Fibroblast of mammary gland (primary cell): ENCODE measurements at places on chromosomes 13 and 19.

DNA sequence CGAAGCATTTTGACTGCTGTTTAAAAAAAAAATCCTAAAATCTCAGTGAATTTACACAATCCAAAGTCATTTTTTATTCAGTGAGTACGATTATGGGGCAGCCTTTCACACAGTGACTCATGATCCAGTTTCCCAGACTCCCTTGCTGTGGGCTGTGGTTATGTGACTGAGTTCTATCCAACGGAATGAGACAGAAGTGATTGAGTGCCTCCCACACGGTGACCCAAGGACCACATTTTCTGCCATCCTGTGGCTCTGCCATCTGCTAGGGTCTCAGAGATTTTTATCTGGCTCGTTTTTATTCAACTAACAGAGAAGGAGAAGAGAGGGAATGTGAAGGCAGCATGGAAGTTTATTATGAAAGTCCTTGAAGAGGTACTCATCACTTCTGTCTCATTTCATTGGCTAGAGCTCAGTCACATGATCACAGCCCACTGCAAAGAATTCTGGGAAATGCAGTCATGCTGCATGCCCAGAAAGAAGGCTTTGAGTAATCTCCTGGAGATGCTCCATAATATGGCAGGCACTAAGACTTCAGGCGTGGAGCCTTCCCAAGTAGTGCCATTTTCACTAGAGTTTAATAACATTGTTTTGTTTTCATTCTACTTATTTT lies 999.4 kb downstream of the UQCRFS1 start:
- DNase-seq, result peak; percentile 42

- no peak for DNase-seq
Observed at GRCh38 chr19:54138489-54139256, 1.1 kb downstream of the CNOT3 start.

DNA sequence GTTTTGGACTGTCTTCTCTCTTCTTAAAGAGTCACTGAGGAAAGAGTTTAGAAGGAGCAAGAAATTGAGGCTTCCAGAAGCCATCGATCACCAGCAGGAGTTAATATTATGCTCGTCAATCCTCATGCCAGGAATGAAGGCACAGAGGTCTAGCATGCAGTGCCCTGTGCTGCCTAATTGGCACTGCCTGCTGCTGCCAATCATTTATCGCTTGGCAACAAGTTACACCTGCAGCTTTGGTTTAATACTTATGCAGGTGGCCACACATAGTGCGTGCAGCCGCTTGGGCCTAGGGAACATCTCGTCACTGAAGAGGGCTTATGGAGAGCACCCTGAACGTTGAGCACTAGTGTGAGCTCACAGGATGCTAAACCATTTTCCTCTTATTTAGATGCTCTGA lies 2.7 kb upstream of the SOX1 start:
- no peak for DNase-seq

- DNase-seq, result no peak
Observed at GRCh38 chr13:47111499-47111898, 214.6 kb upstream of the HTR2A start.

DNA sequence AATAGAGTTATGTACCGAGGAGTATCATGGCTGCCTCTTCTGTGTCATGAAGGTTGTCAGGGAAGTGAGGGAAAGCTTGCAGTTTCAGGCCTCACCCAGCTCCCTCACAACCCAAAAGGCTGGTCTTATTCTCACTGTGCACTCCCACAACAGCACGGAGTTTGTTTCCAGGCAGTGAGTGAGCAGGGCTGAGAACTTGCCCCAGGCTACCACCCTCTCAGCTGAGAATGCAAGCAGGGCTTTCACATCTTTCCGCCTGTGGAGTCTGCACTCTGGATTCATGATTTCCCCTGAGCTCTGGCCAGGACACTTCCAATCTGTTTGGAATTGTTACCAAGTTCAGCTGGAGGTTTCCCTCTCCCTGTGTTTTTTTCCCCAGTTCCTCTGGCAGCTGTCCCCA lies 2284.7 kb upstream of the PCDH20 start:
- DNase-seq, result no peak

GRCh38 chr13:60509601-60510386 lies 112.8 kb downstream of the TDRD3 start:
- DNase-seq, result no peak

DNA sequence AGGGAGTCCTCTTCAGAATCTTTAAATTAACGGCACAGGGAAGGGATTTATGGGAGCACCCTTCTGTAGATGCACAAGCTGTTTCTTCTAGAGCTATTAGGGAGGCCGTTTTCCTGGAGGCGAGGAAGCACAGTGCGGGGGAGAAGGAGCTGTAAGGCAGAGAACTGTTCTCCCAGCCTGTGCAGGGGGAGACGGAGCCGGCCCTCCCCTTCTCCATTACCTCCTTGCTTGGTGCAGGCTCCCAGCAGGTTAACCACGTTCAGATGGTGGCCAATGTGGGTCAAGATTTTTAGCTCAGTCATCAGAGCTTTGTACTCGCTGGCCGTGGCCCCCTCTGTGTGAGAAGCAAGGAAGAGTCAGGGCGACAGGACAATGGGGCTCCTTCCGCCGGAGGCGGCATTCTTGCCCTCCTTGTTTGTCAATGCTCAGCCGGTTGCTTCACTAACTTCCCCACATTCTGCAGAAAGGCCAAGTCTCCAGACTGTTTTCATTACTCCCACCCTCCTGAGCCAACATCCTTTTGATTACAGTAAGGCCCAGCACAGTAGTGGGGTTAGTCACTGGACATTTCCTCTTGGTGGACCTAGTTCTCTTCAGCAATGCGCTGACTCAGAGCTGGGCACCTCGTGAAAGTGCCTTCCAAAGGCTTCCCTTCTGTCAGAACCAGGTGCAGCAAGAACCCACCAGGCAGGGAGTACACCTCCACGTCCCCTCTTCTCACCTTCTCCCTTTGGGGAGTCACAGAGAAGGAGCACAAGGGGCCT lies 165.4 kb downstream of the FLT1 start:
- DNase-seq, result peak; percentile 97

DNA sequence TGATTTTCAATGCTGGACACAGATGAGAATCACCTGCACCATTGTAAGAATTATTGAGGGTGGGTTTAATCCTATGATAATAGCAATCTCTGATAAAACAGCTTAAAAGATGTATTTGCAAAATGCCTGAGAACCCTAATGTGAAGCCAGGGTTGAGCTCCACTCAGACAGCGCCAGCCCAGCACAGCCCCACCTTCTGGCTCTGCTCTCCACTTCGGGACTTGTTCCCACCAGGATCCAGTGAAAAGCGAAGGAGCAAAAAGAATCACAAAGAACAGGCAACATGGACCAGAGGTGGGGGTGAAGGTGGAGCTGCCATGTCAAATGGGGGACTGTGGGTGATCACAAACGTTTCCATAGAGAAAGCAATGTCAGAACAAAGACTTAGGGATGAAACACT lies 18.6 kb upstream of the ZNF816 start:
- DNase-seq, result no peak

- DNase-seq, result no peak
Observed at GRCh38 chr13:45108716-45109101, 11.6 kb upstream of the GTF2F2 start.

DNA sequence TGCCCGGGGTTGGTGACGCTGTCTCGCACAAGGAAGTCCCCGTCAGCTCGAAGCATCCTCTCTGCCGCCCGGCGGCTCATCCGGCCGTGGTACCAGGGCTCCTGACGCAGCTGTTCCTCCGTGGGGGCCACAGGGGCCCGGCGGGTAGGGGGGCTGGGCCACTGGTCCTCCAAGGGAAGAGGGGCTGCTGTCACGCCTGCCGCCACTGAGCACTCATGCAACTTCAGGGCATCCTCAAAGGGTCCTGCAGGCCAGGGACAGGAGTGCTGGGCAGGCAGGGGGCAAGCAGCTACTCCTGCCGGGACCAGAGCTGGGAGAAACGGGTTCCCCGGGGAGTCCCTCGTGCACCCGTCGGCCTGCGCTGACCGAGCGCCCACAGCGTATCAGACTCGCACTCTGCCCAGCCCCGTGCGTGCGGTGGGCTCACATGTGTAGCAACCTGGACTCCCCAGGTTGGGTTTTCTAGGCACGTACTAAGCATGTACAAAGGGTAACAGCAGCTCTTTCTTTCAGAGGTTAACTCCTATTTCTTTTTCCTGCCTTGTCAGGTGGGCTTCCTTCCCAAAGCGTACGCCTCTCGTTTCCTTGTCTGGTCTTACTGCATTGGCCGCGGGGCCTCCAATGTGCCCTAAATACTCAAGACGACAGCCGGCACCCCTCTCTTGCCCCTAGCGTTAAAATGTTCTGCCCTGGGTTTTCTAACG lies 13.4 kb upstream of the C2CD4C start:
- no peak for DNase-seq

DNA sequence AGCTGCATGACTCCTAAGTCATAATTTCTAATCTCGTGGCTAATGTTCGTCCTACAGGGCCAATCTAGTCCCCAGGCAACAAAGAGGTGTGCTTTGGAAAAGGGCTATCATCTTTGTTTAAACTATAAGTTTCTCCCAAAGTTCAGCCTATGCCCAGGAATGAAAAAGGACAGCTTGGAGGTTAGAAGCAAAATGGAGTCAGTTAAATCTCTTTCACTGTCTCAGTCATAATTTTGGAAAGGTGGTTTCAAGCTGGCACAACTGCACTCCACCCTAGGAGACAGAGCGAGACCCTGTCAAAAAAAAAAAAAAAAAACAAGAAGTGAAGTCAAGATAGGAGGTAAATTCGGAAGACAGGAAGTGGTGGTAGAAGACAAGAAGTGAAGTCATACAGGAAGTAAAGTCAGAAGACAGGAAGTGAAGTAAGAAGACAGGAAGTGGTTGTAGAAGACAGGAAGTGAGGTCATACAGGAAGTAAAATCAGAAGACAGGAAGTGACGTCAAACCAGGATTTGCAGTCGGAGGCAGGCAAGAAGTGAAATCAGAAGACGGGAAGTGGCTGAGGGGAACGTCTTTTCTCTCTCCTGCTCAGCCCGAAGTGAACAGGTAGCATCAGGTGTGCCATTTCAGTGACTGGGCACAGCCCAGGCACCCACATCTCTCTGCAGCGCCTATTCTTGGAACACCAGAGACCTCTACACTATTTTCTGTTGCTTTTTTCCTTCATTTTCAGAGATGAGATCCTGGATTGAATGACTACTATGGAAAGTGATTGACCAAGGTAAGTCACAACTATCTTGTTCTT lies 32.2 kb downstream of the GP6 start:
- peak; percentile 9 for DNase-seq

DNA sequence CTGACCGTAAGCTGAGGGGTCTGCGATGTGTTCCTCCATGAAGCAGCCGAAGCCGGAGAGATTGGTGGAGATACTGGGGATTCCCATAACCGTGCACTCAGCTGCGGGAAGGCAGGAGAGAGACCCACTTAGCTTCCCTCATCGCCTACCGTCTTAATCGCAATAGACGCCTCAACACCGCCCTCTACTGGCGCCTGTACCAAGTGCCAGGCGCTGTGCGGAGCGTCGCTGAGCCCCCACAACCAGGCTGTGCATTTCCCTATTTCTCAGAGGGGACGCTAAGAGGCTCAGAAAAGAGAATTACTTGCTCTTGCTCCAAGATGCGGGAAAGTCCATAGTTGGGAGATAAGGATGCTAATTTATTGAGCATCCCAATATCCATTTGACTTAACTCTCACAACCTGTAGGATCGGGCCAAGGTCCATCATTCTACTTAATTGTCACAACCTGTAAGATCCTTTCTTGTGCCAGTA lies 5.8 kb downstream of the FTL start:
- peak; percentile 77 for DNase-seq

GRCh38 chr19:47230054-47230920 lies 712 bp downstream of the BBC3 start:
- DNase-seq, result peak; percentile 29

DNA sequence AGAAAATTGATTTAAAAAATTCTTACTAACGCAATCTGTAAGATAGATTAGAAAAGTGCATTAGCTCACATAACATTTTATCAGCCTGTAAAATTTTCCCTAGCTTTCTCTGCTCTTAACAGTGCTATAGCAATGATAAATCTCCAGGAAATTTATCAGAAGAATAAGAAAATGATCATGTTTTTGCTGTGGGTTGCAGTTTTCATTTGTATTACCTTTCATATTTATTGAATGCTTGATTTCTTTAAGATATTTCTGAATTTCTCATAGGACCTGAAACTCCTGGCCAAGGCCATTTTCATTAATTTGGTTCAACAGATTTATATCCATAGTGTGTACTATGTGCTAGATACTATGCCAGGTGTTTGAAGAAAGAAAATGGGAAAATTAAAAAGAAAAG lies 130.3 kb upstream of the STARD13 start:
- no peak for DNase-seq

DNA sequence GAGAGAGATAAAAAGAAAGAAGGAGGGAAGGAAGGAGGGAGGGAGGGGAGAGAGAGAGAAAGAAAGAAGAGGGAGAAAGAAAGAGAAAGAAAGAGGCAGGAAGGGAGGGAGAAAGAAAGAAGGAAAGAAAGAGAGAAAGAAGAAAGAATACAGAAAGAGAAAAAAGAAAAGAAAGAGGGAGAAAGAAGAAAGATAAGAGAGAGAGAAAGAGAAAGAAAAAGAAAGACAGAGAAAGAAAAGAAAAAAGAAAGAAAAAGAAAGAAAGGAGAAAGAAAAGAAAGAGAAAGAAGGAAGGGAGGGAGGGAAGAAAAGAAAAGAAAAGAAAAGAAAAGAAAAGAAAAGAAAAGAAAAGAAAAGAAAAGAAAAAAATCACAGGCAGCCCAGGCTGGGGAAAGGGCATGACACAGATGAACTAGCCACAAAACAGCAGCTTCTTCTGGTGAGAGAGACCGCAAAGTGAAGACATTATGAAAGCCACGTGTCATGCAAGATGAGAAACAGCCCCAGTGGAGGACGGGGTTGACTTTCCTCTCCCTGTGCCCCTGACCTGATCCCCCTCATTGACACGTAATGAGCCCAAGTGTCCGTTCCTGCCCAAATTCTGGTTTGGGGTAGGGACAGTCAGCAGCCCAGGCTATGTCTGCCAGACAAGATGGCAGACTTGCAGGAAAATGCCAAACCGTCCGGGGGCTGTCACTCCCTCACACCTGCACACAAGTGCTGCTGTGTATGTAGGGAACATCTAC lies 102.1 kb downstream of the INSR start:
- DNase-seq, result peak; percentile 45

DNA sequence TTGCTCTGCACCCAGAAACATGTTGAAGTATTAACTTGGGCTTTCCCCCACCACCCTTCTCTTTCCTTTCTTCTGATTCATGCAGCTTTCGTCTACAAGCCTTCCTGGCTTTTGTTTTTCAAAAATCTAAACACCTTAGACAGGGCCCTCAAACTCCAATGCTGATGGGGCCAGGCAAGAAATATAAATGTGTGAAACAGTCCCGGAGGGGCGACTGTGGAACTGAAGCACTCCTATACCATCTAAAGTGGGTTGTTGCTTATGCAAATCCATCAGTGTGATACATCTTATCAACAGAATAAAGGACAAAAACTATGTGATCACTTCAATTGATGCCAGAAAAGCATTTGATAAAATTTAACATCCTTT lies 6.1 kb downstream of the FCGBP start:
- DNase-seq, result no peak

DNA sequence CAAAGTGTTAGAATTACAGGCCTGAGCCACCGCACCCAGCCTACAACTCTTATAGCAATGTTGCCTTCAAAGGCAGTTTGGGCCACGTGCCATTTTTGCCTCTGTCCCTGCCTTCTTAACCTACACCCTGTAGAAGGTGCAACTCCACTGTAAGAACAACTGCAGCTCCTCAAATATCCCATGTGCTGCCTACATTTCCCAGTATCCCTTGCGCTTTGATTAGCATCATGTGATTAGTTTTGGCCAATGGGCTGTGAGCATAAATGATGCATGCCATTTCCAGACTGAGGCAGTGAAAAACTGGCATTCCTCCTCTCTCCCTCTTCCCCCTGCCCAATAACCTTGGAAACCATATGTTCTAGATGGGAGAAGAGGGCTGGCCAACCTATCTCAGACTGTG lies 75.2 kb upstream of the MRI1 start:
- DNase-seq, result peak; percentile 40
